ENCODE measurements at places on chromosomes 5 and 9.

GRCh38 chr5:1909346-1909985 lies 26.7 kb upstream of the IRX4 start:
- no peak for DNase-seq

- DNase-seq = no peak
Observed at GRCh38 chr9:75891771-75892215, 1.3 kb downstream of the PCSK5 start.

GRCh38 chr9:124569942-124570341 lies 62.7 kb upstream of the NR5A1 start:
- DNase-seq = no peak

DNA sequence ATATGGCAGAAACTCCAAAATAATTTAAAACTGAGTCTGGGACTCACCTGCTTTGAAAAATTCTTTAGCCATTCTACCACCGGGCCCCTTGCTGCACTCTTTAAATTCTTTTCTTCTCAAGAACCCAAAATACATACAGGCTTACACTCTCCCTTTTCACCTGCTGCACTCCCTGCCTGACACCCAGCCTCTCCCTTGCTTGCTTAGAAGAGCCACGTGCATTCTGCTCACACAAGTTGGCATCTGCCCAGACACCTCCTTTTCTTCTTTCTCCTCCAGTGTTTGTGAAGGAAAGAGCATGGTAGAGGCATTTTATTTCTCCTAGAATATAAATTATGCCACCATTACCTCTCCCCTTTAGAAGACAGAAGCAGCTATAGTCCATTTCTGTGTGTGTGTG lies 39.0 kb upstream of the AOPEP start:
- no peak for DNase-seq

- no peak for DNase-seq
Observed at GRCh38 chr5:18213666-18214065, 579.4 kb downstream of the TAF11L14 start.

DNA sequence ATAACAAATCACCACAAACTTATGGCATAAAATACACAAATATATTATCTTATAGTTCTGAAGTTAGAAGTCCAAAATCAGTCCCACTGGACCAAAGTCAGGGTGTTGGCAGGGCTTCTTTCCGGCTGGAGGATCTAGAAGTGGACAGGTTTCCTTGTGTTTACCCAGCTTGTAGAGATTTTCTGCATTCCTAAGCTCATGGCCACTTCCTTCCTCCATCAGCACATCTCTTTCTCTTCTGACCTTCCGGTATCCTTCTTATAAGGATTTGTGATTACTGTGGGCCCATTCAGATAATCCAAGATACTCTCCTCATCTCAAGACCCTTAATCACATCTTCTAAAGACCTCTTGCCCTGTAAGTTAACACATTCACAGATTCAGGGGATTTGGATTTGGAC lies 97.6 kb downstream of the RAB3C start:
- no peak for DNase-seq

DNA sequence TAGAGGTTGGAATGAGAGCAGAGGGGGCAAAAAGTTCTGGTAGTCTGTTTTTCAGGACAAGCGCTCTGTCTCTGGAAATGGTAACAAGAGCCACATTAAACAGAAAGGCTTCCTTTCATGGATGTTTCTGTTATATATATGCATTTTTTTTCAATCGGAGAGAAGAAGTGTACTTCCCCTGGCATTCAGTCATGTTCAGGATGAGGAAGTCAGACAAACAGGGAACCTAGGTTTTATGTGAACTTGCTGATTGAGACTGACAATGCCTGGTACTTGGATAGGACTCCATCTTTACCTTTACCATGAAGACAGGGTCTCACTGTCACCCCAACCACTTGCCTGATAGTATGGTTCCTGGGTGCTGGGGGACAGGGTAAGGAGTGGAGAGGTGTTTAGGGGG lies 30.1 kb upstream of the ZBED3 start:
- no peak for DNase-seq

GRCh38 chr9:87678650-87679355 lies 47.1 kb upstream of the CTSL start:
- DNase-seq = peak; percentile 23

- DNase-seq = no peak
Observed at GRCh38 chr9:119956111-119956510, 586.9 kb upstream of the BRINP1 start.

DNA sequence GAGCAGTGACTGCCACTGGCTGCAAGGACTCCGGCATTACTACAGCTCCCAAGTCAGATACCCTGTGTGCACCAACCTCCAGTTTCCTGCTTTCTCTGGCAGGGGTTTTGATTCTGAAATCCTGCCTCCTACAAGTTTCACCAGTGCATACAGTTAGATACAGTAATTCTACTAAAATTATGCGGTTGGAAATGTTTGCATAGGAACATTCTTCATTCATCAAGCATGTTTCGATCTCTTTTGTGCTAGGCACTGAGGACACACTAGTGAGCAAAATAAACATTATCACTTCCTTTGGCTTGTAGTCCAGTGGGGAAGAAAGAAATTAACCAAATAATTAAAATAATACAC lies 152.2 kb downstream of the TMEM167A start:
- no peak for DNase-seq

DNA sequence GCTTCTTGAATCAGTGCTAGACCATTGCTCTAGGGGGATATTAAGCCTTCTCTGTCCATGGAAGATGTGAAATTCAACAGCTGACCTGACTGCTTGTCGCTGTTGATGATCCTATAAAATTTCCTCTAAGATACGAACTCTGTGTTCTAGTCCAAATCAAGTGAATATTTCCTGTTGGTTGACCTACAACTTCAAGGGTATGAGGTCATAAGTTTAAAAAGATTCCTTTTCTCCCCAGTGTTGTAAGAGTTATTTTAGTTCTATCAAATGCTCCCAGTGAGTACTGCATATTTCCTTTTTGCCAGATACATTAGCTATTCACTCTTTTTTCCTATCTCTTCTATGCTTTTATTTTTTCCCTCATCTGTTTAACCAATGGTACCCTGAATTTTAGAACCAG lies 102.9 kb upstream of the CCDC152 start:
- no peak for DNase-seq

DNA sequence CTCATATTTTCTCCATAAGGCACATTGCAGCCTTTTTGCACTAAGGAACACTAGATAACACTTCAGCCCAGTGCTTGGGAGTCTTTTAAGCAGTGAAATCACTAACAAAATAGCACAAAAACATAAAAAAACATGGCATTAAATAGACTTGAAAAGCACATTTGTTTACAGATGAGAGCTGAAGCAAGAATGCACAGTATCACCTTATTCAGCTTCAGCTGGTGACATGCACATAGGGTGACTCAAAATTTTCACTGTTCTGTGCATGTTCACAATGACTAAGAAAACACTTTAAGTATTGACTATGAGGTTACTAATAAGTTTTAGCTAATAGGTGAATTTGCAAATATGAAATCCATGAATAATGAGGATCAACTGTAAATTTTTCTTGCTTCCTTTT lies 293.9 kb upstream of the TARS1 start:
- no peak for DNase-seq

All from activated T-cell treated with anti-CD3 and anti-CD28 coated beads for 1 hour (primary cell).